ENCODE measurements at places on chromosomes 4 and X. TPM values are rescaled to one million over a fixed set of nuclear protein-coding genes. Genes with fewer than 3 reads are reported as not detected.

The H2BW1 gene
- not detected for total RNA-seq

The OCIAD2 gene
- 2.2 TPM for total RNA-seq

The TBC1D14 gene
- total RNA-seq, result 32.3 TPM

The HSFX2 gene
- total RNA-seq, result not detected

The HOPX gene
- total RNA-seq, result 0.37 TPM

The GYG2 gene
- 0.73 TPM for total RNA-seq

The MEPE gene
- not detected for total RNA-seq

The IQCM gene
- not detected for total RNA-seq

The LUZP4 gene
- not detected for total RNA-seq

The PNPLA4 gene
- total RNA-seq, result 15.8 TPM

The ABCB7 gene
- 22.4 TPM for total RNA-seq

The RIPPLY1 gene
- total RNA-seq, result not detected

The FATE1 gene
- not detected for total RNA-seq

The SSX3 gene
- not detected for total RNA-seq

The PHOX2B gene
- total RNA-seq, result not detected

The PCYT1B gene
- total RNA-seq, result under 0.01 TPM

The FAAH2 gene
- total RNA-seq, result not detected
